WTC11 (cell line): ENCODE measurements at places on chromosomes 13 and 19.
A peak's percentile ranks its signal among the peaks of the same experiment; 100 is the strongest.

DNA sequence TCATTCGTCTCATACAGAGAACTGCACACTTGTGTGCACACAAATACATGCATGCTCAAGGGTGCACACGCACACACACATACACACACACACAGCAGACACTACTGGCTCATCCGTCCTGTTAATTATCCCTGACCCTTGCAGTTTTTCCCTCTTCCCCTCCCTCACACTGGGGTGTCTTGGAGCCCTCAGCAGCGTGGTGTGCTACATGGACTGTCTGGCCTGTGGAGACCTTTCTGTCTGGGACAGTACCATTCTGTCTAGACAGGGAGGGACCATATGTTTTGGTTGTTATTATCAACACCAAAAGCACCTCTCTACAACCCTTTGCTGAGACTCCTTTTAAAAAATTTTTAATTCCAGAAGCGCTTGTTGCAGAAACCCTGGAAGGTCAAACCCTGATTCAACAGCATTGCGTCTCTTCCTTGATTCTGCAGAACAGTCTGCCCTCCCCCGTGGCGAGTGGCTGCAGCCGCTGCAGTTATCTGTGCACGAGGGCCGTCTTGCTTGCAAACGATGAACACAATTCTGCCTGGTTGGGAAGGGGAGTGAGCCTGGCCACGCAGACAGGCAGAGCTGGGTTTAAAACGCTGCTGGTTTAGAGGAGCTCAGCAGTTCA is 374.0 kb downstream of the IRS2 start:
- H3K4me3 ChIP-seq, result peak overlapping the region; percentile 1
- H3K36me3 ChIP-seq, result no peaks in the 10 kb centered on the region
- no peaks in the 10 kb centered on the region for H3K27me3 ChIP-seq
- peaks cover 11% of the 10 kb centered on the region for H3K4me1 ChIP-seq
- H3K27ac ChIP-seq, result no peak overlapping the region
- peak; percentile 44 for DNase-seq

GRCh38 chr19:43620061-43621001 is 902 bp upstream of the ZNF428 start:
- peaks cover 4% of the 10 kb centered on the region for H3K27me3 ChIP-seq
- peak overlapping the region; percentile 74 for H3K4me3 ChIP-seq
- H3K36me3 ChIP-seq, result no peaks in the 10 kb centered on the region
- H3K4me1 ChIP-seq, result peaks cover 27% of the 10 kb centered on the region
- H3K27ac ChIP-seq, result peak overlapping the region; percentile 97
- no peak for DNase-seq

GRCh38 chr13:109840201-109840892 is 54.0 kb upstream of the IRS2 start:
- H3K4me1 ChIP-seq, result peaks cover 17% of the 10 kb centered on the region
- no peaks in the 10 kb centered on the region for H3K27me3 ChIP-seq
- H3K27ac ChIP-seq, result no peak overlapping the region

DNA sequence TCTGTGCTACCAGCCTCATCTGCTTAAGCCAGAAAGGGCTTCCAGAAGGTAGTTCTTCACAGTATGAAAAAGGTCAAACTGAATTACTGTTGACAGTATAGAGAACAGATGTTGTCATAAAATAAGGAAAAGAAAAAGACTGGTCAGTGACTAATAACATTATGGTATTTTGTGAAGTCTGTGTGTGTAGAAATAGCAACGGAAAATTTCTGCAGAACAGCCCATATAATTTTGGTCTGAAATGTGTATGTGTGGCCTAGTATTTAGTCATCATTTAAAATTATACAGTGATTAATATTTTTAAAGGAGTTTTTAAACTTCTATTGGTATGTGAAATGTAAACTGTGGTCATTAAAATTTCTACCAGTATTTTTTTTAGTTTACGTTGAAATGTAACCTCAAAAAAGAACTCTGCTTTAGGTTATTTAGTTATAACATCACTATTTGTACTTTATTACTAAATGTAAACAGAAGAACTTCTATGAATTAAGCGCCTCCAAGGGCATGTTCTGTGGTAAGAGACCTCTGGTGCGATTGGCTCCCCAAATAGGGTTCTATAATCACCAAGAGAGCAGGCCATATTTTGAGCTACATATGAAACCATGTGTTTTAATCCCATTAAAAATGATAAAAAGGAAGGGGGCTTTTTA is 3.3 kb upstream of the GPR183 start:
- peaks cover 32% of the 10 kb centered on the region for H3K4me1 ChIP-seq
- H3K4me3 ChIP-seq, result no peak overlapping the region

GRCh38 chr19:35037716-35038622 is 3.6 kb upstream of the HPN start:
- H3K36me3 ChIP-seq, result peaks cover 2% of the 10 kb centered on the region; the same call in 1 of the 2 replicates
- H3K4me1 ChIP-seq, result peaks cover 27% of the 10 kb centered on the region
- DNase-seq, result no peak

DNA sequence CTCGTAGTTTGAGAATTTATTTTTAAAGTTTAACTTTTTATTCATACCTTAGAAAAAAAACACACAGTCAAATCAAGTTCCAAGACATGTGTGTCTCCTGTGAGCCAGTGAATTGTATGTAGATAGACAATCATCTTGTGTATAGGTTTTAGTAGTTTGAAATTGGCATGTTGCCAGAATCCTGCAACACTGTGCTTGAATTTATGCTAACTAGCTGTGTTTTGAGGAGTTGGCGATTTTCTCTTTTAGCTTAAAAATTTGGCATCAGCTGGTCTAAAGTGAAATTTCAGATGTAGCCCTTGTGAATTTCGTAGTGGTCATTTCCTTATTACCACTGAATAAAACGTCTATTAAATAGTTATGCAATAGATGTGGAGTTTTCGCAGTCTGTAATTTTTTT is 213.2 kb downstream of the ATP8A2 start:
- no peak overlapping the region for H3K27ac ChIP-seq
- peaks cover 33% of the 10 kb centered on the region for H3K4me1 ChIP-seq
- no peak for DNase-seq
- H3K27me3 ChIP-seq, result peaks cover 3% of the 10 kb centered on the region; the same call in 1 of the 2 replicates

DNA sequence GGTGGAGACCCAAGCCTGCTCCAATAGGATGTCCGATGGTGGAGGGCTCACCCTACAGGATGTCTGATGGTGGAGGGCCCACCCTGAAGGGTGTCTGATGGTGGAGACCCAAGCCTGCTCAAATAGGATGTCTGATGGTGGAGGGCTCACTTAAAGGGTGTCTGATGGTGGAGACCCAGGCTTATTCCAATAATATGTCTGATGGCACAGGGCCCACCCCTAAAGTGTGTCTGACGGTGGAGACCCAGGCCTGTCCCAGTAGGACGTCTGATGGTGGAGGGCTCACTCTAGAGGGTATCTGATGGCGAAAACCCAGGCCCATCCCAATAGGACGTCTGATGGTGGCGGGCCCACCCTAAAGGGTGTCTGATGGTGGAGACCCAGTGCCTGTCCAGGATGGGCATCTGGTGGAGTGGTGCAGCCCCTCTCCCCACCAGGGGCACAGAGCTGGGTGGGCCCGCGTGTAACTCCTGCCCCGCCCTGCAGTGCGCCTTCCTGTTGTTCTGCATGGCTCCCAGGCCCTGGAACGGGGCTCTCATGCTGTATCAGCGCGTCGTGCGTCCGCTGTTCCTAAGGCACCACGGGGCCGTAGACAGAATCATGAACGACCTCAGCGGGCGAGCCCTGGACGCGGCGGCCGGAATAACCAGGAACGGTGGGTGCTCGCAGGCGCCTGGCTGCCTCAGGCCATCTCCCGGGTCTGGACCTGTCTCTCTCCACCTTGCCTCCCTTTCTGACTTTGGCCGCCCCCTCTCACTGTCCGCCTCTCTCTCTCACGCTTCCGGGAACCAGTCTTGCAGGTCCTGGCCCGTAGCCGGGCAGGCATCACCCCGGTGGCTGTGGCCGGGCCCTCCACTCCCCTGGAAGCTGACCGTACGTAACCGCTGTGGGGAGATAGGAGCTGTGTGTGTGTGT is 5.1 kb downstream of the REEP6 start:
- peaks cover 26% of the 10 kb centered on the region for H3K27me3 ChIP-seq
- no peak overlapping the region for H3K27ac ChIP-seq

- no peak for DNase-seq
- no peaks in the 10 kb centered on the region for H3K27me3 ChIP-seq
- peaks cover 16% of the 10 kb centered on the region for H3K4me1 ChIP-seq
Measured at GRCh38 chr13:50686551-50686950, 156.9 kb downstream of the DLEU7 start.

- no peak overlapping the region for H3K27ac ChIP-seq
- no peaks in the 10 kb centered on the region for H3K36me3 ChIP-seq
- peaks cover 31% of the 10 kb centered on the region for H3K27me3 ChIP-seq
- H3K4me3 ChIP-seq, result no peak overlapping the region
Measured at GRCh38 chr19:33299051-33299688, 3.2 kb downstream of the CEBPA start.

DNA sequence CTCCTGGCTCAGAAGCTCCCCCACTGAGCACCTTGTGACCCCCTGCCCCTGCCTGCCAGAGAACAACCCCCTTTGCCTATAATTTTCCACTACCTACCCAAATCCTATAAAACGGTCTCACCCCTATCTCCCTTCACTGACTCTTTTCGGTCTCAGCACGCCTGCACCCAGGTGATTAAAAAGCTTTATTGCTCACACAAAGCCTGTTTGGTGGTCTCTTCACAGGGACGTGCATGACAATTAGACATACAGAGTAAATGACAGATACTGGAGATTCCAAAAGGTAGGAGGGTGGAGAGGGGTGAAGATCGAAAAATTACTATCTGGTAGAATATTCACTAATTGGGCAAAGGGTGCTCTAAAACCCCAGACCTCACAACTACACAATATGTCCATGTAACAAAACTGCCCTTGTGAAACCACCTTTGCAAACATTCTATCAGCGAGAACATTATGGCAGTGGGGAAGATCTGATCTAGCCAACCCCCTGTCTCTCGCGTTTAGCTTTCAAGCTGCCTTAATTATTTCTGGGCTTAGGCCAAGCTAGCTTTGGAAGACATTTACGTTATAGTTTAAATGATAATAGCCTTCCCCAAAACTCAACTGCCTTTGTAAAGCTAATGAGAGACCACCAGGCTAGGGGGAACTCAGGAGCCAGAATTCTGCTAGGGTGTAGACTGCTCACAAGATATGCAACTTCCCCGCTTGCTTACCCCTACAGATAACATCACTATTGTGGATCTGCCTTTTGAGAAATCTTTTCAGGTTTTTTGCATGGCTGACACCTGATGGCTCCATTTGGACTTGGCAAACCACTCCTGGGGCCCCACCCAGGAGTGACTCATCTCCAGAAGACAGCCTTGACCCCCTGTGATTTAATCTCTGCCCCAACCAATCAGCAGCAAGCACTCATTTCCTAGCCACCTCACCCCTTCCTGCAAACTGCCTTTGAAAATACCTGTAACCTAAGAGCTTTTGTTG is 1534.0 kb upstream of the SPRY2 start:
- peak; percentile 53 for DNase-seq
- peak overlapping the region; percentile 64 for H3K4me3 ChIP-seq
- H3K27ac ChIP-seq, result peak overlapping the region; percentile 99
- H3K36me3 ChIP-seq, result peaks cover 8% of the 10 kb centered on the region
- H3K4me1 ChIP-seq, result peaks cover 72% of the 10 kb centered on the region
- no peaks in the 10 kb centered on the region; the same call in 1 of the 2 replicates for H3K27me3 ChIP-seq

GRCh38 chr19:31496076-31496475 is 146.8 kb upstream of the TSHZ3 start:
- H3K27me3 ChIP-seq, result no peaks in the 10 kb centered on the region; the same call in 1 of the 2 replicates
- no peak for DNase-seq
- no peak overlapping the region for H3K4me3 ChIP-seq
- H3K27ac ChIP-seq, result no peak overlapping the region

DNA sequence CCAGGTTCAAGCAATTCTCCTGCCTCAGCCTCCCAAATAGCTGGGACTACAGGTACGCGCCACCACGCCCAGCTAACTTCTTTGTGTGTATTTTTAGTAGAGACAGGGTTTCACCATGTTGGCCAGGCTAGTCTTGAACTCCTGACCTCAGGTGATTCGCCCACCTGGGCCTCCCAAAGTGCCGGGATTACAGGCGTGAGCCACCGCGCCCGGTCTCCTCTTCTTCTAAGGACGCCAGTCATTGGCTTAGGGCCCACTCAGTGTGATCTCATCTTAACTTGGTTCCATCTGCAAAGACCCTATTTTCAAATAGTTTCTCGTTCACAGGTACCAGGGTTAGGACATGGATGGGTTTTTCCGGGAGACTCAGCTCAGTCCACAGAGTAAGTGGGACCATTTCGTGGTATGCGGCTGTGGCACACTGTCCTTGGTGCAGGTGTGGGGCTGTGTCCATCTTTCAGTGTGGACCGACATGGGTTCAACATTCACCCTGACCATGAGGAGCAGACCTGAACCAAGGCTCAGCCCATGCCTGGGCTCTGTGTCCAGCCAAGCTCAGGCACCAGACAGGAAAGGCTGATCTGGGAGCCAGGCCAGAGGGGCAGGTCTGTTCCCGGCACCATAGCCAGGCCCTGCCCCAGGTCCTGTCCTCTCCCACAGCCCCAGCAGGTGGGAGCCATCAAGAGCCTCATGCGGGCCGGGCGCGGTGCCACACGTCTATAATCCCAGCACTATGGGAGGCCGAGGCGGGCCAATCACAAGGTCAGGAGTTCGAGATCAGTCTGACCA is 2.8 kb upstream of the MKNK2 start:
- H3K36me3 ChIP-seq, result no peaks in the 10 kb centered on the region
- H3K27me3 ChIP-seq, result no peaks in the 10 kb centered on the region
- no peak overlapping the region for H3K4me3 ChIP-seq
- H3K4me1 ChIP-seq, result peaks cover 17% of the 10 kb centered on the region
- H3K27ac ChIP-seq, result no peak overlapping the region

- no peaks in the 10 kb centered on the region for H3K27me3 ChIP-seq
- no peak overlapping the region for H3K27ac ChIP-seq
Measured at GRCh38 chr19:14182476-14182875, 23.5 kb downstream of the ADGRL1 start.

GRCh38 chr13:77326905-77327604 is at the start of gene MYCBP2:
MYCBP2 (minus strand) TSS chr13:77327094; CDS start chr13:77326775, 319 bp downstream.
- H3K4me3 ChIP-seq, result peak within 1 kb of the TSS; percentile 83
- H3K27ac ChIP-seq, result no peak within 1 kb of the TSS; the same call in 1 of the 2 replicates
- peak; percentile 98 for DNase-seq

DNA sequence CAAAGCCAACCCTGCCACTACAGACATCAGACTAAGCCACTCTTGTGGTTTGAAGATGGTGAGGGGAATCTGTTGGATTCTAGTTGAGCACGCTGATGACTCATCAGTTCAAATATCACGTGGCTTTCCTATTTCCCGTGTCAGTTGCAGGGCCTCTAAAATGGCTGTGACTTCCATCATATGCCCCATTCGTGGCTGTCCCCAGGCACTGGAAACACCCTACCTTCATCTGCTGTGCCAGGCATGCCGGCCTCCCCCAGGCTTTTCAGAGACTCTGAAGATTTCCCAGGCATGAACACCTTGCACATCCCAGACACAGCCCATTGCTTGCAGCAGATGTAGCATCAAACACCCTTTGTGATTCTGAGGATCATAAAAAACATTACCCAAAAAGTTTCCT is 659.9 kb downstream of the UQCRFS1 start:
- DNase-seq, result no peak
- no peak overlapping the region for H3K4me3 ChIP-seq
- peaks cover 11% of the 10 kb centered on the region for H3K4me1 ChIP-seq
- H3K36me3 ChIP-seq, result no peaks in the 10 kb centered on the region
